ENCODE measurements at places on chromosomes 13 and 19.
A peak's percentile ranks its signal among the peaks of the same experiment; 100 is the strongest.

DNA sequence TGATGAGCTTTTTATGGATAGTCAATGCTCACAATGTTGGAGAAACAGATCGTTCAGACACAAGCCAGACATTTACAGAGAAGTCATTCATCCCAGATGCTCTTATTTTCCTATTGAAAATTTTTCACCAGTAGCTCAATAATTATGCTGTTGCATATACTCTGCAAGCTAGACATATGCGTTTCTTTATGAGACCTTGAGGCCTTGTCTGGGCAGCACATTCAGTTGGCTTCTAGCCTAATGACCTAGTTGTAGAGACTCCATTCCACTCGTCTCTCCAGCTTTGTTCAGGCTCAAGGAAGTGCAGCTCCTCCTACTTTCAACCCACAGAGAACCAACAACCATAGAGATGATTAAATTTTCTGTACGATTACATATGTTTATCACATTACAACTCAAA lies 237.7 kb downstream of the MZT1 start:
- no peak for DNase-seq

DNA sequence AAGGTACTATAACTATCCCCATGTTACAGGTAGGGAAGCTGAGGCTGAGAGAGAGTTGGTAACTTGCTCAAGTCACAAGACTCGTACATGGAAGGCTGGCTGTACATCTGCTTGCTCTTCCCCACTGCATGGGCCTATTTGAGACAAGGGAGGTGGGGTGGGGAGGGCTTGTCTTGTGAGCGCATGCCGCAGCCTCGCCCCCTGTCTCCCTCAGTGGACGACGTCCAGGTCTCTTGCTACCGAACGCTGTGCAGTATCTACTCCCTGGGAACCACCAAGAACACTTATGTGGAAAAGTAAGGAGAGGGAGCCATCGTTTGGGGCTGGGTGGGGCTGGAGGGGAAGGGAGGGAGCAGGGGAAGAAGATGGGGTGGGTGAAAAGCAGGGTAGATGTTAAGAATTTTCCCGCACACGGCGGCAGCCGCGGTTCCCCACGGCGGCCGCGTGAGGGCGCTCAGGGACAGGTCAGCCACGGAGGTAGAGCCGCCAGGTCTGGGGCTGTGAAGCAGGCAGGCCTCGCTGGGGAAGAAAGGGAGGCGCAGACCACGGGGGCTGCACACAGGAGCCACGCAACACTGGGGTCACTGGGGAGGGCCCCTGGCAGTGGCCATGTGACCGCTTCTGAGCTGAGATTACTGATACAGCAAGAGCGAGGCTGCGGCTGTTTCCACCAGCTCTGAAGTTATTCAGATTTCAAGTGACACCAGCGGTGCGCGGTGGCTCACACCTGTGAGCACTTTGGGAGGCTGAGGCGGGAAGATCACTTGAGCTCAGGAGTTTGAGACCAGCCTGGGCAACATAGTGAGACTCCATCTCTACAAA lies 81.5 kb downstream of the RYR1 start:
- DNase-seq: peak; percentile 97

- DNase-seq: no peak
Measured at GRCh38 chr13:24097667-24098066, 62.9 kb upstream of the SPATA13 start.

GRCh38 chr13:44230736-44231135 lies 142.9 kb upstream of the SERP2 start:
- no peak for DNase-seq

GRCh38 chr19:11058246-11059030 lies 30.8 kb upstream of the LDLR start:
- no peak for DNase-seq

DNA sequence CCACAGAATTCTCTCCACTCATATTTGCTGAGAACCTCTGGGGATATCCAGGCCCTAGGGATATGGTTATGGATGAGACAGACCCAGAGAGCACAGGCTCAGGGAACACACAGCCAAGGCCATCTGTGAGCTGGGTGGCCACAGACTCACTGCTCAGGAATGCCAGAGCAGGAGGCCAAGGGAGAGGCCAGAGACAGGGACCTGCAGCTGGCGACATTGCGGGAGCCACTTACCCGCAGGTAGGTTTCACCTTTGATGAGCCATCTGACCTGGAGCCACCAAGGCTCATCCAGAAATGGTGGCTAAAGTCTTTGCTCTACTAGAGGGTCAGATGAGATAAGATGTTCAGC lies 29.4 kb downstream of the CCNE1 start:
- no peak for DNase-seq

DNA sequence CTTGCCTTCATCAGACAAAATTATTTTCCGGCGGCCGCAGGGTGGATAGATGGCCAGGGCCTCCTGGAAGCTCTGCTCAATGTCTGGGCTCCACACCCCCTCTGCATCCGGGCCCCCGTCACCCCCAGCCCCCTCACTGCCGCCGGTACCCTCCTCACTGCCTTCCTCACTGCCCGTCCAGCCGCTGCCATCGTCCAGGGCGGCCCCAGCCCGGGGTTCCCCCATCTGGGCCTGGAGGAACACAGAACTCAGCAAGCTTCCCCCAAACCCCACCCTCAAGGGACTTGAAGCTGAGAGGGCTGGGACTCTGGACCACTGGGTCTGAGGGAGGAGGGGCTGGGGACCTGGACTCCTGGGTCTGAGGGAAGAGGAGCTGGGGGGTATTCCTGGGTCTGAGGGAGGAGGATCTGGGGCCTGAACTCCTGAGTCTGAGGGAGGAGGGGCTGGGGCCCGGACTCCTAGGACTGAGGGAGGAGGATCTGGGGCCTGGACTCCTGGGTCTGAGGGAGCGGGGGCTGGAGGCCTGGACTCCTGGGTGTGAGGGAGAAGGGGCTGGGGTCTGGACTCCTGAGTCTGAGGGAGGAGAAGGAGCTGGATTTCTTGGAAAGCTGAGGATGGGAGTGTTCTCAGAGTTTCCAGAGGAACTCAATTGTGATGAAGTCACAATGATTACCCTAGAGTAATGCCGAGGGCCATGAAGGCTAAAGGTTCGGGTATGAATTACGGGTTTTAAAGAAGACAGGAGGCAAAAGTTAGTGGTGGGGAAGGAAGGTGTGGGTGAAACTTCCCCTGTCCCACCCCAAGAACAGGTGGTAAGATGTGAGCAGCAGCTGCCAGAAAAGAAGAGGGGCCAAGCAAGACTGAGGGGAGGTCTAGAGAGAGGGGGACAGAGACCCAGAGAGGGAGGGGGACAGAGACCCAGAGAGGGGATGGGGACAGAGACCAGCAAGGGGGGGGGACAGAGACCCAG lies 2.1 kb downstream of the TEAD2 start:
- no peak for DNase-seq

DNA sequence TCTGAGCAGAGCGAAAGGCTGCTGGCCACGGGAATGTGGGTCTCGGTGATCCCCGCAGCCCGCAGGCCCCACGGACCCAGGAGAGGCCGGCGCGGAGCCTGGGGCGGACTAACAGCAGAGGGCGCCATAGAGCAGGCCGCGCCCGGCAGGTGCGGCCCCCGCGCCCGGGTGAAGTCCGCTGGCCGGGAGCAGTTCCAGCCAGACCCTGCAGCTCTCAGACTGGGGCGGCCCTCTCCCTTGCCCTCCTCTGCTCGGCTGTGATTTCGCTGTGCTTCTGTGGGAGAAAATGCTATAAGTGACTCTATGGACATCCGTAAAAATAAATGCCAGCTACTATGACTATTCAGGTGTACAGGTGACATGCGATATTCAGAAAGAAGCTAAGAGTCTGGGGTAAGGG lies 37.7 kb downstream of the GSX1 start:
- peak; percentile 76 for DNase-seq

DNA sequence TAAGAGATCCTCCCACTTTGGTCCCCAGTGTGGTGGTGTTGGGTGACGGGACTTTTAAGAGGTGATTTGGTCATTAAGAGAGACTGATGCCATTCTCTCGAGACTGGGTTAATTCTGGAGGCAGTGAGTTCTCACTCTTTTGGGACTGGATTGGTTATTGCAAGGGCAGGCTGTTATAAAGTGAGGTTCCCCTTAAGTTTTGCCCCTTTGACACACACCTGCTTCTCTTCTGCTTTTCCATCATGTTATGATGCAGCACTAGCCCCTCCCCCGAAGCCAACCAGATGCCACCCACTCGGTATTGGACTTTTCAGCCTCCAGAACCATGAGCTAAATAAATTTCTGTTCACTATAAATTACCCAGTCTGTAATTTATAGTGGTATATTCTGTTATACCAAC lies 16.3 kb upstream of the GRAMD1A start:
- DNase-seq: no peak

- DNase-seq: peak; percentile 73
Measured at GRCh38 chr19:1856698-1857603, 6.4 kb downstream of the KLF16 start.
